ENCODE measurements at places on chromosomes 2 and 18.

DNA sequence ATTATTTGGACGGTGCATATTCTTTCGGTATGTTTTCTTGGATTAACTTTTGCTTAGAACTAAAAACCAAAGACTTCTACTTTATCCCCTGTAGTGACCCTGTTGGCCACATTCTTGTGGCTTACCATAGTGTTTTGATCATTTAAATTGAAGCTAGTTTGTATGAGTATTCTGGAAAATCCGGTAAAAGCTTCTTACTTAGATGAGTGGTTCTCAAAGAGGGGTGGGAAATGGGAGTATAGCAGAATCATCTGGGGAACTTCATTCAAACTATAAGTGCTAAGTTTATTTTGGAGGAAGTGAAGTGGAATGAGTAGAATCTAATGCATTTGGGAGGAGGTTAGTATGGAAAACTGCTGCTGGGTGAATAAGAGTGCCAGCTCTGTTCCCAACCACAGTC lies 3.8 kb downstream of the PPP1CB start:
- no peak for DNase-seq

GRCh38 chr2:131475831-131476230 lies at the start of gene TUBA3D:
Gene TUBA3D (plus strand): TSS chr2:131476119. CDS start chr2:131476200, 81 bp downstream.
- no peak for DNase-seq

DNA sequence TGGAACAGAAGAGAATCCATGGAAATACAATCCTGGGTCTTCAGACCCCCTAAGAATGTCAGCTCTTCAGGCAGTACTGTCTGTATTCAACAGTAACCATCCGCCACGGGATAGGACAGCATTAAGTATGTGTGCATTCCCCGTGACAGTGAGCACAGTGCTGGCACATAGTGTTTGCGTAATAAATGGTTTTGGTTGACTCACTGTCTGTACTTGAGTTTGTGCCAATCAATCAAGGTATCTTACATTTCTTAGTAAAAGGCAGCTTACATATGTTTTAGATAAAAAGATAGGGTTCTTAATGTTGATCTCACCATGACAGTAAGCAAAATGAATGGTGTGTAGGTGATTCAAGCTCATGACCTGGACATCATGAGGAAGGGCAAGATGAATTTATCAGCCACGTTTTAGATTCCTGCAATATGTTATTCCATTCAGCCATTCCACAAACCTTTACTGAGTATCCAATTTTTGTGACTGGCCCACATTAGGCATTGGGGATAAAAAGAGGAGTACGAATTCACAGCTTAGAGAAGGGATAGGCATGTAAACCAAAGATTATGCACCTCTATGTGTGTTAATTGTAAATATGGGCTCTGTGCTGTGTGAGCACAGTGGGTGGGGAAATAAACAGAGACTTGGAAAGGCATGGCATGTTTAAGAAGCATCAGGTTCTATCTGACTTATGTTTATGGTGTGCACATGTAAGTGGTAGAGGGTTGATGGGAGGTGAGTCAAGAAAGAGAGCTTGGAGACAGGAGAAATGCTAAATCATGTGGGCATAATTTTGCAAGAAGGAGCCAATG lies 258.8 kb downstream of the SLC8A1 start:
- no peak for DNase-seq

DNA sequence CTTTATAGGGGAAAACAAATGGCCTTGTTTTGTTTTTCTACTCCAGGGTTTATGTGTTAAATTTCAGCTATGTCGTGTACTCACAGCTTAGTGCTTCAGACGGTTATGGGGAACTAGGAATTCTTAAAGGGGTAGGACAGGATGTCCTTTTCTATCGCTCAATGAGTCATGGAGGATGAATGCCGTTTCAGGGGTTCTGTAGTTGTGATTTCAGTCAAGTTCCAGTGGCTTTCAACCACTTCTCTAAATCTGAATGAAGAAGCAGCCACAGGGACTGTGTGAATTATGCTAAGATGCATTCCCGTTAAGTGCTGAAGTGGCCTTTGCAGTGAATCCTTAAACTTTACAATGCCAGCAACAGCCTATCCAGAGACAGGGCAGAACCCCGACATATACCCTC lies 1231.7 kb upstream of the ZEB2 start:
- DNase-seq = no peak

- no peak for DNase-seq
These were observed 79.9 kb upstream of the FSIP2 start for GRCh38 chr2:185658750-185659149.

DNA sequence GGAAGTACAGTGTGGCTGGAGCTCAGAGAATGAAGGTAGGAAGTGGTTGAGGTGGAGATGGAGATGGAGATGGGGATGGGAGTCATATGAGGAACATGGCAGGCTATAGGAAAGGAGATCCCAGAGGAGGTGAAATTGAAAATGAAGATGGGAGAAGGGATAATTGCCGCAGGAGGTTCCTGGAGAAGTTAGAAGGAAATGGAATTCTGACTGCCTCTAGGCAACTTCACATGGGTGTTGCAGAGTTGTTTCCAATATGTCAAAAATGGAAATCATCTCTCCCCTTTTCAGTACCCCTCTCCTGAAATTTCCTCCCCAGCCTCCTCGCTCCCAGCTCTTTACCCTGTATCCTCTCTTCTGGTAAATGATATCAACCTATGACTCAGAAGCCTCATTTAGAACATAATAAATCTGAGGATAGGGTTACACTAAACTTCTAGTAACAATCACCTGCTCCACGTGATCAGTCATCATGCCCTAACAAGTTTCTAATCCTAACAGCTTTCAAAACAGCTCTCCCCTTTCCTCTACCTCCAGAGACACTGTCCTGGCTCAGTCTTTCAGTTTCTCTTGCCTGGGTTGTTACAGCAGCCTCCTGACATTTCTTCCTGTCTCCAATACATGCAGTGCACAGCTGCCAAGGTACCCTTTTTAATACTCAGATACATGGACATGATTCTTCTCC lies 201.9 kb upstream of the RBMS1 start:
- no peak for DNase-seq

DNA sequence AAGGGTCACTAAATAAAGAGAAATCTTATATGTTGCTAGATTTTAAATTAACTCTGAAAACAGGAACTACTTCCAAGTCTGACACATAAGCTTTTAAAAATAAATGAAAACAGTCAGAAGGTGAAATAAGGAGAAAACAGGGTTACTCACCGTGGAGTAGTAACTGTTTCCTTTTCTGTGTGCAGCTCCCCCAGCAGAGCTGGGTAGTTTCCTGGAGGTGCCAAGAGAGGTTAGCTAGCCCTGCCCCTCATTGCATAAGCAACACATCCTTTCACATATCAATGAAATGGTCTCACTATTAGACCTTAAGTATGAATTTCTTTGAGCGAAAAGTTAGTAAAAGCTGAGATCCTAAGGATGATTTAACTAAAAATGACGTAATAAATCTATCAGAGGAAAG lies 54.0 kb upstream of the GPR75 start:
- no peak for DNase-seq

- DNase-seq = no peak
These were observed 936.0 kb downstream of the CNTNAP5 start for GRCh38 chr2:124961132-124961531.

DNA sequence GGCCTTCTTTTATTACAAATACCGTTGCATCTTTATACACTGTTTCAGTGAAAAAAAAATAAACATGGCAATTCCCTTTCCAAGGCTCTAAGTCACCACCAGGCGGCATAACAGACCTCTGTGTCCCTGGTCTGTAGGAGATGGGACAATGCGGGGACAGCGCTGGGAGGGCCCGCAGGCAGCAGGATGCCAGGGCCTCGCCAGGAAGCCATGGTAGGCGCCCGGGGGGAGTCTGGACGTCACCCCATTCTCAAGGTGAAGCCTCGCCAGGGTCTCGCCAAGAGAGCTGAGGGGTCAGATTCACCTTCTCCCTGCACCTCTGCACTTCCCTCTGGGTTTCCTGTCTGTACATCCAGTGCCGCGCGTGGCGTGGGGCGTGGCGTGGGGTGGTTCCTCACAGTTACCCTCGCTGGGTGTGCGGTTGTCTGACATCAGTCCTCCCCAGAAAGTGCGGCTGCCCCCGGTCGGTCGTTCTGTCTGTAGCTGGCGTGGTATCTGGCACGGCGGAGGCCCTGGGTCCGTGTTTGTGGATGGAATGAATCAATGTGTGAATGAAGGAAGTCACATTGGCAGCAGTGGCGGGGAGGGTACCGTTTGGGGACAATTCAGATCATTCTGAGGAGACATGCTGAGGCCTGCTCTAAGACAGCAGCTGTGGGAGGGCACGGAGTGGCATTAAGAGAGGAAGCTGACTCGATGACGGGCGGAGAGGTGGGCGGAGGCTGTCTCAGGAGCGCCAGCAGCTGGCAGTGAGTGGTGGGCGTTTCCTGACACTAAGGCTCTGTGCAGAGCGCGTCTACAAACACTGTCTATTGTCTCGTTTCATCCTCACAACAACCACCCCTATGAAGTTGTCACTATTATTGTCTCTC lies 46.0 kb downstream of the LRRFIP1 start:
- DNase-seq = peak; percentile 86

DNA sequence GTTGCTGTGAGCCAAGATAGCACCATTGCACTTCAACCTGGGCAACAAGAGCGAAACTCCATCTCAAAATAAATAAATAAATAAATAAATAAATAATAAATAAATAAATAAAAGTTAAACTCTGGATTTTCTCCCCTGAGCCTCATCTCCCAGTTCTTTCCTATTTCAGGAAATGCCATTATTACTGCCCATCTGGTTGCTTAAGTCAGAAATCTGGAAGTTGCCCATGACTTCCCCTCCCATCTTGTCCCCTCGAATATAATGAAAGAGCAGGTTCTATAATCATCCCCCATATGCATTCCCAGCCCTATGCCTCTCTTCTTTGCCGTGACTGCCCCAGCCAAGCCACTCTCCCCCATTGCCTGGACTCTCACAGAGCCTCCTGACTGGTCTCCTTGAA lies 4.2 kb upstream of the PSD4 start:
- no peak for DNase-seq

GRCh38 chr2:167415068-167415467 lies 526.8 kb downstream of the XIRP2 start:
- DNase-seq = no peak

DNA sequence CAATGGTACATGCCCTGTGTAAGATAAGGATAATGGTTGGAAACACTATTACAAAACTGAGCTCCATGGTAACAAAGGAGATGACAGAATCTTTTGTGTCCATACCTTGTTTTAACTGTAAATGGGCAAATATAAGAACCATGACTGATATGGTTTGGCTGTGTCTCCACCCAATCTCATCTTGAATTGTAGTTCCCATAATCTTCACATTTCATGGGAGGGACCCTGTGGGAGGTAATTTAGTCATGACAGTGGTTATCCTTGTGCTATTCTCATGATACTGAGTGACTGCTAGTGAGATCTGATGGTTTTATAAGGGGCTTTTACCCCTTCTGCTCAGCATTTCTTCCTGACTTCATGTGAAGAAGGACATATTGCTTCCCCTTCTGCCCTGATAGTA lies 211.7 kb upstream of the RGPD4 start:
- no peak for DNase-seq

GRCh38 chr2:171529914-171530313 lies 7.6 kb downstream of the CYBRD1 start:
- DNase-seq = peak; percentile 27

- DNase-seq = peak; percentile 23
These were observed 577 bp downstream of the EHBP1 start for GRCh38 chr2:62705859-62706720.

- no peak for DNase-seq
These were observed 255.4 kb downstream of the EXOC6B start for GRCh38 chr2:72570413-72570812.

DNA sequence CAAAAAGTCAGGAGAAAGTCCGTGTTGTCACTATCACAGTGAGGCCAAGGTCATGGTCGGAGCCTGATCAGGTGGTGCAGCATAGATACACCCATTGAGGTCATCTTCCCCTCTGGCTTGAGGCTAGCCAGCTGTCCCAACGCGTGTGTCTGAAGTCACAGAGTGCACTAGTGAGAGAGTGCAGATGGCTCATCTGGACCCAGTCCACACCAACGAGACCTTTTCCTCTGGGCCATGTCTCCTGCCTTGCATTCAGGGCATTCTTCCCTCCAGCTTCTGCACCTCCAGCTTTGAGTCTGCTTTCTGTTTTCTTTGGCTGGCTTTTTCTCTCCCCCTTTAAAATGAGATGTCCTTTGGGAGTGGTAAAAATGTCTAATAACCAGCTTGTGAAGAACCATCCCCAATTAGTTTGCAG lies 146.9 kb downstream of the TDRD15 start:
- no peak for DNase-seq

GRCh38 chr2:47236503-47237215 lies 81.6 kb upstream of the STPG4 start:
- DNase-seq = no peak

DNA sequence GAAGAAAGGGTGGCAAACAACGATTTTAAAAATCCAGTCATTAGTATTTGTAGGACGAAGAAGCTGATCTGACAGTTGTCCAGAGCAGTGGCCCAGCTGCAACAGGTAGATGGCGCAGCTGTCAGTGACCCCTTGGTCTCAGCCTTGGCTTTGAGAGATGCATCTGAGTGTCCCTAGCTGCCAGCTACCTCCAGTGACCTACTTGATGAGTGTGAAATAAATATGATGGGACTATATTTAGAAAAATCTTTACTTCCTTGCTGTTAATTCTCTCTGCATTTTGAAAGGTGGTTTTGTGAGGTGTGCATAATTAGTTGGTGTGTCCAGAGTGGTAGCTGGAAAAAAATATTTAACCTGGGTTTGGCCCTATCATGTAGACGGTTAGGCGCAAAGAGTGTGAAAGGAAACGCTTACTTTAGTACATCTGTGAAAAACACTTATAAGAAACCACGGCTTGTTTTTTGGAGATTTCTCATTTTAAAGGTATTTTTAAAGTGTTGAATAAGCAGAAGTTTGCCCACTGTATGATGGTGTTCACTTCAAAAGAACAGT lies 963 bp downstream of the INPP1 start:
- DNase-seq = no peak

DNA sequence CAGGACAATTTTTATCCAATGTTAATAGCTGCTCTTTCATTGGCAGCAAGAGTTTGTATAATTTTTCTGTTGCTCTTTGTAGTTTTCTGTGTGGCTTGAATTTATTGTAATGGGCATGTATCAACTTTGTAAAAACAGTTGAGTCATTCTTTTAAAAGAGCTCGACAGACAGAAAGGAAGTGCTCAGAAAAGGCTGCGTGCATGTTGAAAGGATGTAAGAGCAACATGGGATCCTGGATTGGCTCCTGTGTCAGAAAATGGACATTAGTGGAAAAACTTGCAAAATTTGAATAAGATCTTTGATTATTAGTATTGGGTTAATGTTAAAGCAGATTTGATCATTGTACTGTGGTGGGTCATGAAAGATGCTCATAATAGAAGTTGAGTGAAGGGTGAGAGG lies 93.3 kb upstream of the CDC42EP3 start:
- DNase-seq = no peak

GRCh38 chr2:100365434-100365833 lies 43.1 kb upstream of the LONRF2 start:
- no peak for DNase-seq

All from stimulated activated CD4-positive, alpha-beta T cell treated with anti-CD3 and anti-CD28 coated beads, Interleukin-4, amount 100 ng/mL, for 48 hours (primary cell).